Astrocyte (in vitro differentiated cells and primary cell): ENCODE measurements at places on chromosomes 5 and 9. TPM values are rescaled to one million over a fixed set of nuclear protein-coding genes. Genes with fewer than 3 reads are reported as not detected.

DNA sequence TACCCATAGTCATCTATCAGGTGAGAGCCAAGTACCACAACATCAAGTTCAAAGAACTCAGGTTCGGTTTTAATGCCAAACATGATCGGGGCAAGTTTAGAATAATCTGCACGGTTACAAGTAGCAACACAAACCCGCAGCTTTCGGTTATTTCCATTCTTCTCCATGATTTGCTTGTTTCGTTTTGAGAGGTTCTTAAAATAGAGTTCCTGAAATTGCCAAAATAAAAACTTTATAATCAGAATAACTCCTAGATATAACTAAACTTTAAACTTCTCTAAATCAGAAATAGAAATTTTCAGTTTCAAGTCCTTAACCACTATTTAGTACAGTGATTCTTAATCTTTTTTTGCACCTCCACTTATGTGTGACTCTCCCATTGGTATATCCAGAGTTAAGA is 9.1 kb downstream of the GNE start:
- DNase-seq, result no peak

DNA sequence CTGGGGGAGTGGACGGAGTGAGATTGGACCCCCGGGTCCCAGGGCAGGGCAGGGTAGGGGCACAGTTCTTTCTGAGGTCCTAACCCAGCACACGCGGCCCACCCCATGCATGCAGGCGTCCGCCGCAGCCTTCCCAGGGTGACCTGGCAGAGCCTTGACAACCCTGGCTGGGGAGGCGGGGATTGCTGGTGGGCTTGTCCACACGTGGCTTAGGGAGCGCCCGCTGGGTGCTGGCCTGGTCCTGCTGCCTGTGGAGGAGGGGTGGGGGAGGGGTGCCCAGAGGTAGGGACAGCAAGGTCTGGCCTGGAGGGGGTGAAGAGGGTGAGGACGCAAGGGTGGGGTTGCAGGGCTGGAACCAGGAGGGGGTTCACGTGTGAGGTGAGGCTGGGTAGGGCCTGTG is 6.0 kb downstream of the RXRA start:
- DNase-seq, result no peak

DNA sequence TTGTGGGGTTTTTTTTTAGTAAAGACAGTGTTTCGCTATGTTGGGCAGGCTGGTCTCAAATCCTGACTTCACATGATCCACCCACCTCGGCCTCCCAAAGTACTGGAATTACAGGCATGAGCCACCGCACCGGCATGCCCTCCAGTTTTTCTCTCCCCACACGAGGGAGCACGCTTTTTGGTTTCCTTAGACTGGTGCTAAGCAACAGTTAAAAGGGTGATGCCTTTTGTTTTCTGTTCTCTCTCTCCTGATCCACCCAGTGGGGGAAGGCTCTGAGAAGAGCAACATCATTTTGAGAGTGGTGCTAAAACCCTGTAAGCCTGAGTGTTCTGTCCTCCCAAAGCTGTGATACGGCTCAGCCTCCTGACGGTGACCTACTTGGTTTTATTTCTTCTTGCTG is 146.6 kb downstream of the MAN2A1 start:
- no peak for DNase-seq

The DNAI1 gene
- 0.58 and 1.8 TPM in 2 replicates for total RNA-seq

The NR6A1 gene
- total RNA-seq, result 14.5 and 20.8 TPM in 2 replicates

DNA sequence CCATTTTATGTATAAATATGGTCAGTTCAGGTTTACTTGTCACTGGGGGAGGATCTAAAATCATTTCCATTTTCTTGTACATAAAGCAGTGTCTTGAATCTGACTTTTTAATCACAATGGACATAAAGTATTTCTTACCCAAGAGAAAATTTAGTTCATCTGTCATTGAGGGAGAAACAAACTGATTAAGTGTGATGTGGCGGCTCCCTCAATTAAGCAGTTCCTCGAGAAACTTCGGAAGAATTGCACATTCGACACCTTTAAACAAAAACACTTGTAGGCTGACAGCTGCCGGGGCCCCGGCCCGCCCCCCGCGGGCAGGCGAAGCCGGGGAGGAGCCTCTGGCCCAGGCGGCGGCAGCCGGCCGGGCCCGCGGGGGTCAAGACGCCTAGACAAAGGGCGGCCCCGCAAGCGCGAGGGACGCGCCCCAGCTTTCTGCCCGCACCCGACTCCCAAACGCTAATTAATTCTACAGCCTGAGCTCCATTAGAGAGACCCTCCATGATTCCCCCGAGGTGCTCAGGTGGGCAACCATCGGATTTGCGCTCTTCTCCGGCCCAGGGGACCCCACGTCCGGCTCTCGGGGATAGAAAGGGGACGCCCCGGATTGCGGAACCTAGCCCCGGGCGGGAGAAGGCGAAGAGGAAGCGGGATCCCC is 750 bp downstream of the TRIM36 start:
- DNase-seq, result no peak

- DNase-seq, result no peak
Measured at GRCh38 chr5:1190837-1191239, 10.6 kb upstream of the SLC6A19 start.

GRCh38 chr5:61631438-61631941 is 299.4 kb downstream of the ZSWIM6 start:
- peak; percentile 55 for DNase-seq

DNA sequence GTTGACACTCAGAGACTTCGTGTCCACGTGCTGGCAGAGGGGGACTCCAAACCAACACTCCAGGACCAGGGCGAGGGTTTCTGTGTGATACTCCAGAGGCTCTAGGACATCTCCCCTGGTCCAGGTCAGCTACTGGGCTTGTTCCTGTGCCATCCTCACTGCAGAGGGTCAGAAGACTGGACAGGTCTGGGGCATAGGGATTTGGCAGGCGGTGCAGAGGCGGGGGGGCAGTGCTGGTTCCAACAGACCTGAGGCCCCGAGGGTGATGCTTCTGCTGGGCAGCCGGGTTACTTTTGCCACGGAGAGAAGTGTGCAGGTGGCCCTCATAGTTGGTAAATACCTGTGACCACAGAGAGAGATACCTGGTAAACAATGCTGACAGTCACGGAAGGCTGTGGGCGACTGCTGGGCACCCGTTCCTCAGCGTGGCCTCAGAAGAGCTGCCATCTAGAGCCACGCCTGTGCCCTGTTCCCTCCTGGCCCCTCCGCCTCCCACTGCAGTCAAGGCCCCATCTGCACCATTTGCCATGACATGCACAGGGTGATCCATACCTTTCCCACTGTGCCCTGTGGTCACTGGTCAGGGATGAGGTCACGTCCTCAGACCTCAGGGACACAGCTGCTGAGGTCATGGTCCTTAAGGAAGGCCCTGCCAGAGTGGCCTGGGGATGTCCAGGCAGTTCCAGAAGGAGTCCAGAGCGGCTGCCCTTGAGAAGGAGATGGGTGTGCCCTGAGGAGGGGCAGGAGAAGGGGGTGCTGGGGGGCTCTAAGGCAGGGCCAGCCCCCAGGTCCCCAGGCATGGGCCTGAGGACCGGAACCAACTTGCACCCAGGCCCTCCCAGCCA is 30.0 kb downstream of the TRIP13 start:
- no peak for DNase-seq

The CD74 gene
- 9.1 and 15.7 TPM in 2 replicates for total RNA-seq

The NFIB gene
- 8.8 and 9.4 TPM in 2 replicates for total RNA-seq

The ANKRD34B gene
- total RNA-seq, result 0.10 and 0.20 TPM in 2 replicates

GRCh38 chr9:125462861-125463291 is 201.2 kb downstream of the GAPVD1 start:
- DNase-seq, result peak; percentile 92

DNA sequence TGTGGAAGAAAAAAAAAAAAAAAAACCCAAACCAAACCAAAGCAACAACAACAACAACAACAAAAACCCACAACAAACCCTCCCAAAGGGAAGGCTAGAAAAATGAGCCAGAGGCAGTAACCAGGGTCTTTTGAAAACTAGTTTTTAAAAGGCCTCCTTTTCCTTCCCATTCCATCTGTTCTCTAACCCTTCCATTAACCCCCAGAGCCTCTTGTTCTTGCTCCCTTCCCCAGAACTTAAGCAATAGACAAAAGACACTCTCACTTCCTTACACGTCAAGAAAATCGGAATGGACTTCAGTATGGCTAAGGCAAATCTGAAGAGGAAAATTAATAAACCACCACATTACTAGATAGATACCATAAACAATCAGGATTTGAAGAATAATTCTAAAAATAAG is 292.8 kb downstream of the ARL15 start:
- DNase-seq, result no peak

GRCh38 chr5:131677115-131677514 is 42.1 kb upstream of the RAPGEF6 start:
- peak; percentile 8 for DNase-seq

DNA sequence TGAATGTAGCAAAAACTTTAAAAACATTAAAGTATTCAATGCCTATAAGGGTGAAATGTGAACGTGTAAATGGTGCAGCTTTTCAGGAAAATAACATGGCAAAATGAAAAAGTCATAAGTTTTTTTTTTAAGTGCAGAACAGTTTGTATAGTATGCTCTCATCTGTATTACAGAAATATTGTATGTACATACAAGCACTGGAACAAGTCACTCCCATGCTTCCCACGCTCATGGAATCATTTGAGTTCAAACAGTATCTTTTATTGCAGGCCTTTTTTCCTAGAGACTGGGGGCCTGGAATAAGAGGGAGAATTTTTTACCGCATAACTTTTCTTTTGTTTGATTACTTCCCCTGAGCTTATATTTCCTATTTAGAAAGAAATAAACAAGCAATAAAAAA is 94.1 kb downstream of the SSBP2 start:
- no peak for DNase-seq

GRCh38 chr5:78327761-78328510 is 32.5 kb upstream of the SCAMP1 start:
- DNase-seq, result no peak

The SNAPC4 gene
- total RNA-seq, result 13.8 and 18.6 TPM in 2 replicates

The KCNMB1 gene
- 0.14 and 0.31 TPM in 2 replicates for total RNA-seq

DNA sequence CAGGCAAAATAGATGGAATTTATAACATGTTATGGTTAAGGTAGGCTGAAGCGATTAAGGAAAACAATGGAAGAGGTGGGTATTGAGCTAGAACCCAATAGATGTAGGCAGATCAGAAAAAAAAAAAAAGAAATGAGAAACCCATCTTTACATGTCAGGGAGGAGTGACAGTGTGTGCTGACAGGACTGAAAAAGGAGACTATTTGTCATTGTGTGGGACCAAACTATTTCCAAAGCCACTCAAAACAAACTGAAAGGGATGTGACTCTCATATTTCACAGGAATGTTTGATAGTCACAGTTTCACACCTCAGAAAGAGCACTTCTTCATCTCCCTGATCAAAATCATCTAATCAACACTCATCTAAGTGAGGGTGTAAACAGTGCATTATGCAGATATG is 122.3 kb upstream of the KIF2A start:
- no peak for DNase-seq

GRCh38 chr5:429453-430188 is 13.4 kb upstream of the EXOC3 start:
- peak; percentile 42 for DNase-seq

The IFNA1 gene
- not detected in 2 replicates for total RNA-seq

The TMEM232 gene
- 1.4 and 1.7 TPM in 2 replicates for total RNA-seq

GRCh38 chr5:149114403-149115312 is 26.6 kb upstream of the ABLIM3 start:
- peak; percentile 55 for DNase-seq

- no peak for DNase-seq
Measured at GRCh38 chr5:123647066-123647465, 135.1 kb downstream of the CSNK1G3 start.

GRCh38 chr5:151213803-151214613 is 9.9 kb downstream of the CCDC69 start:
- no peak for DNase-seq

The OR2K2 gene
- total RNA-seq, result not detected in 2 replicates

- no peak for DNase-seq
Measured at GRCh38 chr9:18228101-18228500, 245.9 kb upstream of the ADAMTSL1 start.

DNA sequence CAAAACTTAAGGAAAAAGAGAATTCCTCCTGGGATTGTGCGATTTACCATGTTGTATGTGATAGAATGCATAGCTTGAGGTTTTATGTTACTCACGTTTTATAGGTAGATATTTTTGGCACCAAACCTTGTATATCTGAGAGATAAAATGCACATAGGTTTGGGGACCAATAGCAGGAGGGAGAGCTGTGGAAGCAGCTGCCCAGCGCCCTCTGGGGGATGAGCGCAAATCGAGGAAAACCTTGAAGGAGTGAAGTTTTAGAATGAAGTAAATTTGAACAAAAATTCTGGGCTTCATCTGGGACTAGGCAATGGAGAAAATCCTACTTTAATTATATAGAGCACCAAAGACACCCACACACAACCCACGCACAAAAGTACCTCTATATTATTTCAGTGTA is 197.0 kb downstream of the ADCY2 start:
- DNase-seq, result no peak

The BSPRY gene
- total RNA-seq, result 0.27 TPM in 1 of 2 replicates, not detected in the other

DNA sequence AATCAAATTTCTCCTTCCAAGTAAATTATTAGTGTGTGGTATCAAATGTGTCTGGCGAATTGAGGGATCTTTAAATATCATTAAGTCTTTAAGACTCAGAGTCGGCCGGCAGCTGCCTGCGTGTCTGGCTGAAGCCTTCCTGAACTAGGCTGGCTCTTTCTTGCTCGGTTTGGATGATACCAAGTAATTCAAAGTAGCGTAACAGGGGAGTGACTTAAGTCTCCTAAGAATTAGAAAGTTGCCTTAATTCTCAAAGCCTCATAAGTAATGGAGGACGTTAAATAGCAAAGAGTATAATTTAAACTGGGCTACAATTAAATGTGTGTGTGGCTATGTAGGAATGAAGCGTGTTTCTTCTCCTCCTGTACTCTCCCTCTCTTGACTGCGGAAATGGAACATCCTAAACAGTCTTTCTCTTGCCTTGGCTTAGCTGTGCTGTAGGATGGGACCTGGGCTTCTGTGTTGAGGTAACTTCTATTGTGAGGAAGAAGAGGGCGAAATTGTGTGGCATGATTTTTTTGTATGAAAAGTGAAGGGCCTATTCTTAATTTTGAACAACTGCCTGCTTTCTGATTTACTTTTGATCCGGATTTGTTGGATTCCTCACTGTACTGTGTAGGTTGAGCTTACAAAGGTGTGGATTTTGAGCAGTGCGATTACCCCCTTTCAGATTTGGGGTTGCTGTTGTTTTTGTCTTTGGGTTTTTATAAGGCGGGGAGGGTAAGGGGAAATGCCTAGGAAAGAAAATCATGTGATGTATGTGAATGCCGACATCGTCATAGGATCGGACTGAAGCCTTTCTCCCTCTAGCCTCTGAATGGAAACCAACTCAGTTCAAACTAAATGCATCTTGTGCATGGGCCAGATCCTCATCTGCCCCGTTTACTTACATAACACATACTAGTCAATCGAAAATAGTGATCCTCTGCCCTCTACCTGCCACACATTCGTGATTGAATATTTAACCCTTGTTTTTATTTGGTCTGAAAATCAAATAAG is 29.9 kb downstream of the CPEB4 start:
- DNase-seq, result peak; percentile 91

- DNase-seq, result peak; percentile 99
Measured at GRCh38 chr5:57494104-57495098, 11.8 kb upstream of the ACTBL2 start.

- no peak for DNase-seq
Measured at GRCh38 chr5:170597872-170598271, 94.1 kb downstream of the KCNIP1 start.

The FCN1 gene
- not detected in 2 replicates for total RNA-seq

- no peak for DNase-seq
Measured at GRCh38 chr5:132486318-132487094, 4.1 kb downstream of the IRF1 start.
